ENCODE measurements at places on chromosomes 2 and 18.

- no peak for DNase-seq
These were observed 39.0 kb upstream of the FAM237A start for GRCh38 chr2:206603243-206603642.

- no peak for DNase-seq
These were observed 24.3 kb downstream of the ERMN start for GRCh38 chr2:157301307-157301706.

DNA sequence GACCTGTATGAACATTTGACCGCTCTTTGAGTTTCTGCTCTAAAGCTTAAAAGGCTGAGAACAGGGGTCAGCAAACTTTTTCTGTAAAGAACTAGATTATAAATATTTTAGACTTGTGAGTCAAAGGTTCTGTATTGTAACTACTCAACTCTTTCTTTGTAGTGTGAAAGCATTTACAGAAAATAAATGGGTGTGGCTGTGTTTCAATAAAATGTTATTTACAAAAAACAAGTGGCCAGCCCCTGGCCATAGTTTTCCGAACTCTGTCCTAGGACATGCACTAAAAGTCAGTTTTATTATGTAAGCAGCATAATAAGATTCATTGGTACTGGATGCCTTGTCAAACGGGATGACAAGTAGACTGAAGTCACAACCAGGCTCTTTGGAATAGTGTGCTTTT is 434.9 kb downstream of the ZEB2 start:
- no peak for DNase-seq

DNA sequence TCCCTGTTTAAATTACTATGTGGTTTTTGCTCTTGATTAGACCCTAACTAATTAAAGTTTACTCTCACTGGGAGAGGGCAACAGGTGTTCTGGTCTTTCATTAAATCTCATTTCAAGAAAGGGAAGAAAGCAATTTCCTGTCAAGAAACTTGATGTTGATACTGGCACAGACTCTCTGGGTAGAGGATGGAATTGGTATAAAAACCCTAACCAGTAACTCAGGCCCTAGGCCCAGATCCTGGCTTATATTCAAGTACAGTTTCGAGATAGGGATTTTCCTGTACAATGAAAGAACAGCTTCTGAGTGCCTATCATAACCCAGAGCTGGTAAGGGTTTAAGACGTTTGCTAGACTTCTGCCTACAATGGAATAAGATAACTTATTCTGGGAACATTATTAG is 61.6 kb upstream of the ACYP2 start:
- DNase-seq, result no peak

Measured in Kasumi-1 (cell line).